Progenitor cell of endocrine pancreas (in vitro differentiated cells): ENCODE measurements at places on chromosomes 11 and 22. TPM values are rescaled to one million over a fixed set of nuclear protein-coding genes. Genes with fewer than 3 reads are reported as not detected.

Gene MS4A1
- not detected in 2 replicates for total RNA-seq

GRCh38 chr11:124740277-124740882 lies 638 bp downstream of the NRGN start:
- peaks cover 11% of the 10 kb centered on the region for H3K4me1 ChIP-seq
- H3K27me3 ChIP-seq, result peaks cover 92% of the 10 kb centered on the region
- no peaks in the 10 kb centered on the region for H3K36me3 ChIP-seq
- no peak for DNase-seq
- H3K4me3 ChIP-seq, result peak overlapping the region; percentile 57
- no peak overlapping the region for H3K27ac ChIP-seq

Gene CBL
- 26.4 and 26.5 TPM in 2 replicates for total RNA-seq

GRCh38 chr22:23138584-23139435 lies 3.0 kb downstream of the RSPH14 start:
- no peak overlapping the region for H3K27ac ChIP-seq
- peaks cover 18% of the 10 kb centered on the region for H3K4me1 ChIP-seq
- H3K4me3 ChIP-seq, result no peak overlapping the region

Gene TRIM49
- not detected in 2 replicates for total RNA-seq
